MCF 10A (cell line): ENCODE measurements at places on chromosomes 3 and 15. TPM values are rescaled to one million over a fixed set of nuclear protein-coding genes. Genes with fewer than 3 reads are reported as not detected.
A peak's percentile ranks its signal among the peaks of the same experiment; 100 is the strongest.

Gene GOLGA6B
- not detected in 2 replicates for total RNA-seq

Gene CPNE9
- not detected in 2 replicates for total RNA-seq

Gene ARHGAP31
- 4.4 and 4.7 TPM in 2 replicates for total RNA-seq

Gene CCDC13
- 1.1 and 1.3 TPM in 2 replicates for total RNA-seq

Gene MNS1
- 1.5 TPM in 2 replicates for total RNA-seq

Gene RFC4
- total RNA-seq: 23.9 and 33.2 TPM in 2 replicates

Gene EID1
- 91.3 and 110 TPM in 2 replicates for total RNA-seq

DNA sequence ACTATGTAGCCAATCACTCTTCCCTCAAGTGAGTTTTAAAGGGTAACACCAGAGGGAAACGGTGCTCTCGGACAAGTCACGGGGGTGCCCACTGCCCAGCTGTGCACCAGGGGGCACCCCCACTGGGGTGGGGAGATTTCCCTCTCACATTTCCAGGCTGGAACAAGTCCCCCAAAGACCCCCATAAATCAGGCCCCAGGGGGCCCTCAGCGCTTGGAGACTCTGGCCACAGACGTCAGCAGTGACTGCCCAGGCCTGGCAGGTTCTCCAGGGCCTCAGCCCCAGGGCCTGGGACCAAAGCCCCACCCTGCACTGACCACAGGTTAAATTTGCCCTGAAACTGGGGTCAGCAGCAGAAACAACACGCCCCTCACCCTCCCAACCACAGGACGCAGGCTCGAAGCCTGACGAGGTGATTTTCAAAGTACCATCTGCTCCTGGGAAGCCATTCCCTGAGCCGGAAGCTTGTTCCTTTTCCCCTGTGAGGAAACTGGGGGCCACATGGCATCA, 17.0 kb downstream of the XXYLT1 start:
- H3K27ac ChIP-seq: peak overlapping the region; percentile 25
- H3K4me3 ChIP-seq: no peak overlapping the region
- H3K36me3 ChIP-seq: no peaks in the 10 kb centered on the region
- H3K27me3 ChIP-seq: no peaks in the 10 kb centered on the region
- no peaks in the 10 kb centered on the region for H3K4me1 ChIP-seq

- no peak for DNase-seq
- H3K4me1 ChIP-seq: peaks cover 29% of the 10 kb centered on the region
- no peaks in the 10 kb centered on the region for H3K27me3 ChIP-seq
- H3K27ac ChIP-seq: no peak overlapping the region
These were observed 58.4 kb downstream of the MESD start for GRCh38 chr15:80931191-80931590.

DNA sequence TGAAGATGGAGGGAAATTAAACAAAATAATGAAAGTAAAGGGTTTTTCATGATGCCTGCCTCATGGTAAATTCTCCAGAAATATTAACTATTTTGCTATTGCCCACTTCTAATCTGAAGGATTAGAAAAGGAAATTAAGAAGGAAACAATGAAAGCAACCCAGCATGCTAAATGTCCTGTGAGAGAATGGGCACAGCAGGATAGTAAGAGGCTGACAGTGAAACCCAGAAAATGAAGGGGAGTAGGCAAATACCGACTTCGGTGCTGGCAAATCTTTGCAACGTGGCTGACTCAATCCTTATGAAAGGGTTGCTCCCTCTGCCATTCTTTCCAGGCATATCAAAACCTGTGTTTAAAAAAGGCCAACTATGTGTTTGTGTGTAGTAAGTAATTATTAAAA, 147.5 kb upstream of the SYNPR start:
- no peak overlapping the region for H3K4me3 ChIP-seq
- H3K36me3 ChIP-seq: no peaks in the 10 kb centered on the region
- no peaks in the 10 kb centered on the region for H3K4me1 ChIP-seq

DNA sequence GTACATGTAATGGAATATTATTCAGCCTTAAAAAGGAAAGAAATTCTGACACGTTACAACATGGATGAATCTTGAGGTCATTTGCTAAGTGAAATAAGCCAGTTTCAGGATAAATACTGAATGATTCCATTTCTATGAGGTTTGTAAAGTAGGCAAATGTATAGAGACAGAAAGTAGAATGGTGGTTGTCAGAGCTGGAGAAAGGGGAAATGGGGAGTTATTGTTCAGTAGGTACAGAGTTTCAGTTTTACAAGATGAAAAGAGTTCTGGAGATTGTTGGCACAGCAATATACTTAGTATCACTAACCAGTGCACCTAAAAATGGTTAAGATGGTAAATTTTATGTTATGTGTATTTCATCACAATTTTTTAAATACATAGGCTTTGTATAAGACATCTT, 60.6 kb downstream of the USP8 start:
- no peak overlapping the region for H3K27ac ChIP-seq
- no peaks in the 10 kb centered on the region for H3K4me1 ChIP-seq
- no peak overlapping the region for H3K4me3 ChIP-seq

DNA sequence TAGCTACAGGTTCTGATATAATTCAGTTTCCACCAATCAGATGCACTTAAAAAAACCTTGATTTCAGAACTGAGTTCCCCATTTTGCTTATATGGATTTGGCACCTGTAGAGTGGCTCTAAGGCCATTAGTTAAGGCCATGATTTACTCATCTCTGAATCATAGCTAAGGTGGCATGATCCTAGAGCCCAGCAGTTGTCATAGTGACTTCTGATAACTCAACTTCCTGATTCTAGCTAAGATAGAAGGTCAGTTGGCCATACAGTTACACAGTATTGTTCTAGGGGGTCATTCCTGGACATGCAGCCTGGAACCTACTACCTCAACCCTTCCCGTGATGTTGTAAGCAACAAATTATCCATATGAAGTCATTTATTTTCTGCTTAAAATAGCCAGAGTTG, 15.9 kb upstream of the TMEM87A start:
- peaks cover 42% of the 10 kb centered on the region for H3K36me3 ChIP-seq
- H3K27me3 ChIP-seq: no peaks in the 10 kb centered on the region
- no peak overlapping the region for H3K27ac ChIP-seq
- no peak for DNase-seq

DNA sequence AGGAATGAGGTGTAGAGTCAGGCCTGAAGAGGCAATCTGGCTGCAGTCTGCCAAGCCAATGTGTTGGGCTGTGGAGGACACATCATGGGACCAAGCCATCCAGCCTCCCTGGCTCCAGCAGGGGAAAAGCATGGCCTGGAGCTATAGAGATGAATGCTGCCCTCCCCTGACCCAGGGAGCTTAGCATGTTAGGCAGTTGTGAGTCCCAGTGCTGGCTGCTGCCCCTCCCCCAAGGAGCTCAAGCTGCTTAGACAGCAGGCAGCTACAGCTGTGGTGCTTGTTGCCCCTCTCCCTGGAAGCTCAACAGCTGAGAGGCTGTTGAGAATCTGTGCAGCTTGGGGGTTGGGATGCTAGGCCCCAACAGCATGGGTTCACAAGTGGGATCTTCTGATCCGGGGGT, 85.6 kb upstream of the DNAJC19 start:
- H3K4me1 ChIP-seq: no peaks in the 10 kb centered on the region
- H3K27me3 ChIP-seq: no peaks in the 10 kb centered on the region
- no peak overlapping the region for H3K27ac ChIP-seq
- no peak overlapping the region for H3K4me3 ChIP-seq
- H3K36me3 ChIP-seq: no peaks in the 10 kb centered on the region

GRCh38 chr3:142947799-142948575, 15.5 kb downstream of the PAQR9 start:
- H3K36me3 ChIP-seq: no peaks in the 10 kb centered on the region
- DNase-seq: peak; percentile 50
- H3K4me1 ChIP-seq: peaks cover 6% of the 10 kb centered on the region
- peaks cover 14% of the 10 kb centered on the region for H3K27me3 ChIP-seq
- H3K27ac ChIP-seq: no peak overlapping the region
- H3K4me3 ChIP-seq: no peak overlapping the region

- H3K4me3 ChIP-seq: no peak overlapping the region
- DNase-seq: no peak
- H3K27me3 ChIP-seq: no peaks in the 10 kb centered on the region
- H3K4me1 ChIP-seq: peaks cover 6% of the 10 kb centered on the region
- H3K36me3 ChIP-seq: no peaks in the 10 kb centered on the region
These were observed 54.0 kb downstream of the RAB11A start for GRCh38 chr15:65923264-65923663.

DNA sequence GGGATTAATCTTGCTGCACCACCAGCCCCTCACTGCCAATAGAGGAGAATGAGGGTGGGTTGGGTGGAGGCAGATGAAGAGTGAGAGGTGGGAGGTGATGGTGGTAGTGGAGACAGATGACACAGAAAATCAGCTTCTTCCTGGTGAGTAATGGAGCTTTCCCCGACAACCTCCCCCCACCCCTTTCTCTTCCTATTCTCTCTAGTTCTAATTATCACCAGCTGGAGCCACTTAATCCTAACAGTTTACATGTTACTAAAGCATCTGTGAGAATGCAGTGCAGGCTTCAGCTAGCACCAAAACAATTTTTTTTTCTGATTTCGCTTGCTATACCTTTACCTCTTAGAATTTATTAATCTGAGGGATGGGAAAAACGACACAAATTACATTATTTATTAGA, 116.1 kb upstream of the DNAJC19 start:
- no peaks in the 10 kb centered on the region for H3K36me3 ChIP-seq
- no peak for DNase-seq
- H3K27ac ChIP-seq: no peak overlapping the region

- no peak for DNase-seq
- no peak overlapping the region for H3K4me3 ChIP-seq
- no peaks in the 10 kb centered on the region for H3K27me3 ChIP-seq
- no peaks in the 10 kb centered on the region for H3K4me1 ChIP-seq
These were observed 377.3 kb downstream of the MECOM start for GRCh38 chr3:169286214-169286613.
